WTC11 (cell line): ENCODE measurements at places on chromosomes 13 and 19. TPM values are rescaled to one million over a fixed set of nuclear protein-coding genes. Genes with fewer than 3 reads are reported as not detected.

Gene FCER2
- total RNA-seq, result 0.37 to 0.48 TPM (median 0.46 TPM) in 3 replicates

Gene RFX2
- total RNA-seq, result 3.4 to 4.6 TPM (median 4.2 TPM) in 3 replicates

Gene ZNF536
- total RNA-seq, result 0.34 to 0.37 TPM (median 0.35 TPM) in 3 replicates

Gene SUPT5H
- total RNA-seq, result 109 to 135 TPM (median 110 TPM) in 3 replicates

Gene BLVRB
- total RNA-seq, result 35.1 to 38.5 TPM (median 37.1 TPM) in 3 replicates

DNA sequence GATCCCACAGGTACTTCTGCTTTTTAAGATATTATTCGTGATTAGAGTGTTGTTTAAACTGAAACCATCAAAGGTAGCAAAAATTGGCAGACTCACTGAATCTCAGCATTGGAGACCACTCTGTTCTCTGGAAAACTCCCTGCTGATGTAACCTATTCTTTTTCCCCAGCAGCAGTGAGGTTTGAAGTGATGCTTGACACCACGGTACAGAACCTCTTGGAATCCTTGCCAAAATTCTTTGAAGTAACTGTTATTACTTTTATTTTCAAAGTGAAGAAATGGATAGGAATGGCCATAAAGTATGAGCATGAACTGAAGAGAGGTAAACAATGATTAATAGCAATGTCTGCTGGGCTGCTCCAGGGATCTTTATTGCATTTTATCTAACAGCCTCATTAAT lies 66.4 kb upstream of the KL start:
- H3K27me3 ChIP-seq, result no peaks in the 10 kb centered on the region; the same call in 1 of the 2 replicates
- H3K36me3 ChIP-seq, result no peaks in the 10 kb centered on the region
- DNase-seq, result no peak
- no peaks in the 10 kb centered on the region for H3K4me1 ChIP-seq
- no peak overlapping the region for H3K27ac ChIP-seq

Gene RTBDN
- 2.4 to 3.8 TPM (median 3.1 TPM) in 3 replicates for total RNA-seq

DNA sequence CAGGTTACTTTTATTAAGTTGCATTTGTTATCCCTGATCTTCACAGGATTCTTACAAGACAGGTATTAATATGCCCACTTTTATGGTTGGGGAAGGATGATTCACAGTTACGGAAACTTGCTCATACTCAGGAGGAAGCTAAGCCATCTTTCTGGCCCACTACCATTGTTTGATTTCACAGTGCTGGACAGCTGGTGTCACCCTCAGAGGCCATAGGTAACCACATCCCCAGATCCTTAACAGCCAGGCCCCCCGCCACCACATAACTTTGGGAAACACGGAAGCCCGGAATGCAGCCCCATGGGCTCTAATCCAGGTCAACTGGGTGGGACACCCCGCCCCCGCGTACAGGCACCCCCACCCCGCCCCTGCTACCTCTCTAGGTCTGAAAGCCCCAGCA lies 119.7 kb downstream of the IRS2 start:
- DNase-seq, result no peak
- H3K4me3 ChIP-seq, result no peak overlapping the region
- peaks cover 10% of the 10 kb centered on the region for H3K27me3 ChIP-seq
- no peak overlapping the region for H3K27ac ChIP-seq
- peaks cover 16% of the 10 kb centered on the region for H3K4me1 ChIP-seq
- H3K36me3 ChIP-seq, result no peaks in the 10 kb centered on the region

Gene TSSK6
- total RNA-seq, result 4.7 to 7.8 TPM (median 7.7 TPM) in 3 replicates

DNA sequence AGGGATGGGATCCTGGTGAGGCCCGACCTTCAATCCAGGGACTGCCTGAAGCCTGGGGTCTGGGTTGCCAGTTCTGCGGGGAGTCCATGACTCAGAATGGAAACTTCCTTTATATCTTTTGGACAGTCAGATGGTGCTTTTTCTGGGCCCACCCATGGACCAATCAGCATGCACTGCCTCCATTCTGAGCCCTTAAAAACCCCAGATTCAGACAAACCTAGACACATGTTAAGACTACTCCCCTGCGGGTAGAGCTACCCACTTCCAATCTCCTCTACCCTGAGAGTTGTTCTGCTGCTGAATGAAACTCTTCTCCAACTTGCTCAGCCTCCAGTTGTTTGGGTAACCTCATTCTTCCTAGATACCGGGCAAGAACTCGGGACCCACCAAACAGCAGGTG lies 1315.2 kb upstream of the MIR17HG start:
- no peak for DNase-seq
- H3K4me3 ChIP-seq, result no peak overlapping the region
- H3K27ac ChIP-seq, result no peak overlapping the region
- peaks cover 18% of the 10 kb centered on the region for H3K36me3 ChIP-seq
- no peaks in the 10 kb centered on the region for H3K27me3 ChIP-seq

DNA sequence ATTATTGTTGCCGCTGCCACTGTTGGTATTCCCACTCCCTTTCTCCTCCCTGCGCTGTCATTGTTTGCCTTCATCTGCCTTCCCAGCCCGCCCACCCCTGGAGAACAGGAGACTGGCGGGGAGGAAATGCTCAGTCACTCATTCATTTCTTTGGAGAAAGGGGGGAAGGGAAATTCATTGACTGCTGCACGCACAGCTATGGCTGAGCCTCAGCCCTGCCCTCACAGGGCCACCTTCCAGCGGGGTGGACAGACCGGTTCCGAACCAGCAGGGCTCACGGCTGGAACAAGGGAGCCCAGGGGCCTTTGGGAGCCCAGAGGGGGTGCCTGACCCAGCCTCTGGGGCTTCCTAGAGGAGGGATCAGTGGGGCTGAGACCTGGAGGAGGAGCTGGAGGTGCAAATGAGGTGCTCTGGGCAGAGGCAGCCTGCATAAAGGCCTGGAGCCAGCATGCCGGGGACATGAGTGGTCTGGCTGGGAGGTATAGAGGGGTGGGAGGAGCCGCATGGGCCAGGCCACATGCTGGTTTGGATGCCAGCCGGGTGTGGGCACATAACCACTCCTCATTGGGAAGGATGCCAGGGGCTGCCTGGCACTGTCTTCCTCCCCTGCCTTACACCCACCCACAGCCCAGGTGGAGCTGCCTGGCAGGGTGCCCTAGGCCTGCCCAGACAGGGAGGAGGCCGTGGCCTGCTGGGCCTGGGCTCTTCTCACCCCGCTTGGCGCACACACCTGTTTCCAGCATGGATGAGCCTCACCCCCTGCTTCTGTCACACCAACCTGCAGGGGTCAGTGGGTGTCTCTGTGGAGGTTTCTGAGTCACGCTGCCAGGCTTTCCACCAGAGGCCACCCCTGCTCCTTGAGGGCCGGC lies 26.8 kb downstream of the PPP5C start:
- no peaks in the 10 kb centered on the region for H3K27me3 ChIP-seq
- H3K36me3 ChIP-seq, result peaks cover 38% of the 10 kb centered on the region
- H3K4me1 ChIP-seq, result peaks cover 39% of the 10 kb centered on the region
- H3K27ac ChIP-seq, result peak overlapping the region; percentile 97
- H3K4me3 ChIP-seq, result peak overlapping the region; percentile 40

GRCh38 chr13:28423010-28423409 lies 71.9 kb downstream of the FLT1 start:
- DNase-seq, result no peak
- peak overlapping the region; percentile 48 for H3K27ac ChIP-seq
- peaks cover 83% of the 10 kb centered on the region for H3K36me3 ChIP-seq

DNA sequence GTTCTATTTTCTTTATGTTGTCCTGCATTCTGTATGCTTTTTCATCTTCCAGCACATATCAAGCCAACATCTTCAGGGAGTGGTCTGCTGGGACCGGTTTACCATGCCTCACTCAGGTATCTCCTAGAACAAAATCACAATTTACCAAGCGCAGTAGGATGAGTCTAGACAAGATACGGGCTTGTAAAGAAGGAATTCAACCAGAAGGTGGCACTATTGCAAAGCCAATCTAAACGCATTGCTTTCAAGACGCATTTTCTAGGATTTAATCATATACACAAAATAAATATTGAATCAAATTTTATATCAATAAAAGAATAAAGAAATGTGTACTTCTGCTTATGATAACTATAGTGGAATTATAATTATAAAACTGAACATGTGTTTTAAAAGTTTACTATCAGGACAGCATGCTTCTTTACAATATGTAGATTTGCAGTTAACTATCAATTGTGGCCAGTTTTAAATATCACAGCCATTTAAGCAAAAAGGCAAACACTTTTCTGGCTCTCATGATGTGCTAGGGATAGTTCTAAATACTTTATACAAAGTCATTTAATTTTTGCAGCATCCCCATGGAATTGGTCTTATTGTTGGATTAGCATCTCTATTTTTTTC lies 16.1 kb upstream of the TPP2 start:
- no peak overlapping the region for H3K4me3 ChIP-seq
- H3K4me1 ChIP-seq, result 0 out of 2 replicates have a peak, but pooled peaks cover 4% of the 10 kb centered on the region
- H3K27me3 ChIP-seq, result no peaks in the 10 kb centered on the region; the same call in 1 of the 2 replicates
- H3K36me3 ChIP-seq, result no peaks in the 10 kb centered on the region
- DNase-seq, result no peak

DNA sequence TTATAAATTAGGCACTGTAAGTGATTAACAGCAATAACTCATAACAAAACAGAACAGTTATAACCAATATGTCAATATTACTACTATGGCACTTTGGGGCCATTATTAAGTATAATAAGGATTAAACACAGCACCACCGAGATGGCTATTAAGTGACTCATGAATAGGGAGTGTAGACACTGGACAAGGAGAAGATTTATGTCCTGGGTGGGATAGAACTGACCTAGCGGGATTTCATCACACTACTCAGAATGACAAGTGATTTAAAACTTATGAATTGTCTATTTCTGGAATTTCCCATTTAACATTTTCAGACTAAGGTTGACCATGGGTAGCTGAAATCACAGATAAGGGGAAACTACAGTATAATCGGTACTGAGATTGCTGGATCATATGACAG lies 79.0 kb upstream of the SLC7A1 start:
- no peaks in the 10 kb centered on the region for H3K27me3 ChIP-seq
- no peak overlapping the region for H3K27ac ChIP-seq
- DNase-seq, result no peak
- H3K4me3 ChIP-seq, result no peak overlapping the region

Gene TPRX2
- total RNA-seq, result not detected in 3 replicates

DNA sequence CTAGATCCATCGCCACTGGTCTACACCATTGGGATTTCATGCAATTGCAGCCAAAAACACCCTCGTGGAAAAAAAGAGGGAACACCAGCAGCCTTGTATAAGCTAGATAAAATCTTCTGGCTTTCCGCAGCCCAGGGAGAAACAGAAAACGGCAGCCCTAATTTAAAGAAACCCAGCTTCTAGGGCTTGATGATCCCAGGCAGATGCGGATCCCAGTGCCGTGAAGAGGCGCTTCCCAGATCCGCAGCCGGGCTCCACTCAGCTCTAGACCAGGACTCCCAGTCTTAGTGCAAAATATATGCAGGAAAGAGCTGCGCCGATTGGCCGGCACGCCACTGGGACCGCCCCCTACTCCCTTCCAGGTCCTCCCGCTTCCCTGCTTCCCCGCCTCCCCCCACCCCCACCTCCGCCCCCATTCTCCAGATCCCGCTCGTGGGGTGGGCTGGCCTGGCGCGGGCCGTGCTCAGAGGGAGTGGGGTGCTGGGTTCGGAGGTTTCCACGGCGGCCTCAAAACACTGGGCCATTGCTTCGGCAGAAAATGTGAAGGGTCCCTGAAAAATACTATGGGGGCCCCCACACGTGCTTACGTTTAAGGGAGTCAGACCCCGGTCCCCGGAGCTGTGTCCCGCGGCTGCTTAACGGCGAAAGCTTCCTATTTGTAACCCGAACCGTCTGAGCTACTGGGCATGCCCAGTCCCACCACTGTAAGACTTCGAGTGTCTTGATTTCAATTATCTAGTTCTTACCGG lies 63.1 kb downstream of the SERP2 start:
- peak overlapping the region; percentile 94 for H3K4me3 ChIP-seq
- DNase-seq, result peak; percentile 96
- peaks cover 23% of the 10 kb centered on the region for H3K36me3 ChIP-seq
- no peaks in the 10 kb centered on the region for H3K27me3 ChIP-seq

Gene ZNF8
- 18.8 to 19.1 TPM (median 18.9 TPM) in 3 replicates for total RNA-seq

DNA sequence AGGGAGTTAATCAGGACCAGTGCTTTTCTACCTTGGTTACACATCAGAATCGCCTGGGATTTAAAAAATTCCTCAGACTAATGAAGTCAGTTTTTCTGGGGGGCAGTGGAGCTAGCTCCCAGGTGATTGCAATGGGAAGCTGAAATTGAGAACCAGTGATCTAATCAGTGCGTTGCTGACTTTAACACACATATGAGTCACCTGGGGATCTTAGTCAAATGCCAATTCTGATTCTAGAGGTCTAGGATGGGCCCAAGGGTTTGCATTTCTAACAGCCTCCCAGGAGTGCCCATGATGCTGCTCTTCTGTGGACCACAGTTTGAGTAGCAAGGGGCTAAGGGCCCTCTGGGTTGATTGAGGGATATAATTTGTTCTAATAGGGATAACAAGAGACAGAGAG lies 54.5 kb downstream of the KL start:
- no peaks in the 10 kb centered on the region for H3K27me3 ChIP-seq
- no peak overlapping the region for H3K27ac ChIP-seq
- peaks cover 16% of the 10 kb centered on the region for H3K4me1 ChIP-seq
- H3K36me3 ChIP-seq, result no peaks in the 10 kb centered on the region
- H3K4me3 ChIP-seq, result no peak overlapping the region

Gene LPAR6
- 3.3 to 4.2 TPM (median 3.9 TPM) in 3 replicates for total RNA-seq

Gene CYP2A6
- total RNA-seq, result 0.25 to 0.80 TPM (median 0.28 TPM) in 3 replicates

DNA sequence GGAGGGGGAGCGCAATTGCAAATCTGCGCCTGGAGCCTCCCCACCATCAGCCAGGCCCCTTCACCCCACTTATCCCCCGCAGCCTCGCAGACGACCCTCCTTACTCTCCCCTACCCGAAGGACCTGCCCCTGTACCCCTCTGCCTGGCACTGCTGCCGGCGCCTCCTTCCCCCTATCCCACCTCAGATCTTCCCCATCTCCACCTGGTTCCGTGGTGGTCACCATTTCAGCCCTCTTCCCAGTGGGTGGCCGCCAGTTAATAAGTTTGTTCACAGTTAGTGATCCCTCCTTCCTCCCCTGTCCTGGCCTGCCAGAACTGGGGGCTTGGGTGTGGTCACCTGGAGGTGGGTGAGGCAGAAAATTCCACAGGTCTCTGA lies 397 bp downstream of the SLC44A2 start:
- no peak for DNase-seq
- H3K27me3 ChIP-seq, result no peaks in the 10 kb centered on the region
- peak overlapping the region; percentile 95 for H3K27ac ChIP-seq
- H3K4me1 ChIP-seq, result peaks cover 18% of the 10 kb centered on the region
- H3K36me3 ChIP-seq, result peaks cover 13% of the 10 kb centered on the region

GRCh38 chr19:48395170-48395455 lies 1.6 kb downstream of the GRIN2D start:
- H3K27ac ChIP-seq, result no peak overlapping the region
- DNase-seq, result no peak
- no peaks in the 10 kb centered on the region for H3K36me3 ChIP-seq
- peak overlapping the region; percentile 59 for H3K4me3 ChIP-seq
- H3K27me3 ChIP-seq, result peaks cover 60% of the 10 kb centered on the region

Gene CEACAM5
- total RNA-seq, result 0.23 to 1.3 TPM (median 0.46 TPM) in 3 replicates

DNA sequence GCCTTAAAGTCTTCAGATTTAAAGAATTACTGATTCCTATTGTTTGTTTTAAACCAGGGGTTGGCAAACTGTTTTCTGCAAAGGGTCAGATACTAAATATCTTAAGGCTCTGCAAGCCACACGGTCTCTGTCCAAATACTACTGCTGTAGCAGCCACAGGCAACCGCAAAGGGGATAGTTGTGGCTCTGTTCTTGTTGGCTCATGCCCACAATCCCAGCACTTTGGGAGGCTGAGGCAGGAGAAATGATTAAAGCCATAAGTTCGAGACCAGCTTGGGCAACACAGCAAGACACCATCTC lies 22.4 kb downstream of the RANBP3 start:
- DNase-seq, result no peak
- H3K27ac ChIP-seq, result no peak overlapping the region
- H3K36me3 ChIP-seq, result no peaks in the 10 kb centered on the region
- H3K27me3 ChIP-seq, result no peaks in the 10 kb centered on the region
